ENCODE measurements at places on chromosomes 5 and 9.

GRCh38 chr9:114061830-114062474 lies 16.1 kb downstream of the AMBP start:
- DNase-seq, result no peak

DNA sequence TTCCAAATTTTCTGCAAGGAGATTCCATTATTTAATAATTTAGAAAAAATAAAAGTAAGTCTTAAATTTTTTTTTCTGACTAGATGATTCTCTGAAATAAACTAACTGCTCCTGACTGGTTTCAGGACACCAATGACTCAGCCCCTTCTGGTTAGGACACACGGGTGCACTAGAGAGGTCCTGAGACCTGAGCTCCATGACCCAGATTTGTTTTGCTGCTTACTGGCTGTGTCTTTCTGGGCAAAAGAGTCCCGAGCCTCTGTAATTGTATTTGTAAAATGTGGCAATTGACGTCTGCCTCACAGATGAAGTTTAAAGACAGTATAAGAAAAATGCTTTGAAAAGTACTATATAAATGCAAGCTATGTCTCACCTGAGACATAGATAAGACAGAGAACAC lies 89.1 kb downstream of the SLC24A2 start:
- no peak for DNase-seq

GRCh38 chr9:10005206-10005605 lies 607.6 kb downstream of the PTPRD start:
- DNase-seq, result no peak

- DNase-seq, result no peak
Observed at GRCh38 chr5:144318460-144318859, 147.8 kb downstream of the KCTD16 start.

DNA sequence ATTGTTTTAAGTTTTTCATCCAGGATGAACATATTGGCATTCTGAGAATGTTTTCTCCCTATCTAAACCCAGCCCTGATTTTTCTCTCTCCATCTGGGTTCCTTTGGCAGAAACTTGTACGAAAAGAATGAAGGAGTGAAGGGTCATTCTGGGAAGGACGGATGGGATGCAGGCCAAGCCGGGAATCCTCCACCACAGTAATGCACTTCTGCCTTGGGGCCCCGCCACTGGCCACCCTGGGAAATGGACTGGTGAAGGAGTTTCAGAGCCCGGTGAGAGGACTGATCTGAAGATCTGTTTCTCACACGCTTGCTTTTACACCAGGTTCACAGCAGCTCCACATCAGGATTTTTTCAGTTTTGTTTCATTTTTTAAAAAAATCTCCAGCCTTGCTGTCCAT lies 554.8 kb downstream of the BNC2 start:
- no peak for DNase-seq
